ENCODE measurements at places on chromosomes 11 and 22. TPM values are rescaled to one million over a fixed set of nuclear protein-coding genes. Genes with fewer than 3 reads are reported as not detected.

Gene SMTNL1
- total RNA-seq = not detected

Gene SAA2
- 4.9 TPM for total RNA-seq

Gene FBLN1
- 173 TPM for total RNA-seq

Gene RAB39A
- total RNA-seq = not detected

Gene HBE1
- total RNA-seq = not detected

Gene SCN2B
- 1.8 TPM for total RNA-seq
